ENCODE measurements at places on chromosomes 7 and 10.

GRCh38 chr7:158420591-158421340 lies 166.9 kb downstream of the PTPRN2 start:
- DNase-seq = no peak

GRCh38 chr7:28083164-28083997 lies 97.2 kb downstream of the JAZF1 start:
- no peak for DNase-seq

- DNase-seq = no peak
These were observed 1.1 kb upstream of the EIF4H start for GRCh38 chr7:74173074-74173473.

- no peak for DNase-seq
These were observed 72.8 kb downstream of the FGFR2 start for GRCh38 chr10:121525251-121526134.

GRCh38 chr7:881441-882234 lies 5.3 kb downstream of the GET4 start:
- no peak for DNase-seq

- DNase-seq = no peak
These were observed 104.9 kb upstream of the ACBD5 start for GRCh38 chr10:27345455-27345920.

DNA sequence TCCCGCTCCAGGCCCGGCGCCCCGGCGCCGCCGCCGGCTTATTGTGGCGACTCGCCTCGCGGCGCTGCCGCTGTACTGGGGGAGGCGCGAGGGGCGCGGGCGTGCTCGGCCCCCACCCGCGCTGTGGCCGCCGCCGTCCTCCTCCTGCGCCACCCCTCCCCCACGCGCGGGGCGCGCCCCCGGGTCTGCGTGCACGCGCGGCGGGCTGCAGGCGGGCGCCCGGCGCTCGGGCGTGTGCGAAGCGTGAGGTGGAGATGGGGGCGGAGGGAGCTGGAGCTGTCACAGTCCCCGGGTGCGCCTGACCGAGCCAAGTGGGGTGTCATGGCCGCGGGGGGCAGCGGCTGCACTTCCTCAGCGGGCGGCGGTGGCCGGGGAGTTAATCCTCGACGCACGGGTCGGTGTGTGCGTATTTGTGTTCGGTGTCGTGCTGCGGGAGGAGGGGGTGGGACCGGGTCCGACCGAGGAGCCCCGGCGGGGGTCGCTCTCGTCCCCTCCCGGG lies 672 bp downstream of the LCOR start:
- peak; percentile 77 for DNase-seq

- no peak for DNase-seq
These were observed 16.7 kb upstream of the ZNF862 start for GRCh38 chr7:149821191-149822148.

- DNase-seq = no peak
These were observed 11.6 kb downstream of the TCF7L2 start for GRCh38 chr10:112961609-112962008.

DNA sequence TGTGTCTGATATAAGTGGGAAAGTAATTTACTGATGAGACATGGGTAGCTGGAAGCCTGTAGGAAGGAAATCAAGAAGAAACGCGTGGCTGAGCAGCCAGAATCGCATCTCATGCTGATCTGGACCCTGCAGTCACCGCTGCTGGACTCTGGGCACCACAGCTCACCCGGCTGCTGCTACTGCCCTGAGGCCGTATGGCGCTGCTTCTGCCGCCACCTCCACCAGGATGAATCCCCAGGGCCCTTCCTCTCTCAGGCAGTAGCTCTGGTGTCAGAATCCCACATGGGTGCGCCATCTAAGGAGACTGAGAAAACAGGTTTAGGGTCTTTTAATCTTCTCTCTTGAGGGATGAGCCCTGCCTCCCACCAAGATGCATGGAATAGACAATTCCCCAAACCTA lies 70.3 kb upstream of the AGK start:
- no peak for DNase-seq

DNA sequence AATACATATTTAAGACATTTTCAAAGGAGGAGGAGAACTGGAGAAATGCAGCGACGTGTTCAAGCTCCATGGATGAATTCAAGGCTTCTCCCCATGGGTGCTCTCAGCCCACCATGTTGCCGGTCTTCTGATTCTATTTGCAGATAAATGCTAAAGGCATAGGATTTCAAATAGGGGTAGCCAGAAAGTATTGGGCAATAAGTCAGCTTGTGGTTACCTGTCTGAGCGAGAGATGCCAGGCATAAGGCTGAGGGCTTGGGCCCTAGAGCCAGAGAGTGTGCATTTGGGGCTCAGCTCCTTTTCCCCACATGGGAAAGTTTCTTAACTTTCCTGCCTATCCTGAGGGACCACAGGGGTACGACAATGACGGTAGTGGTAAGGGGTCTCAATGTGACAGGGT lies 180.0 kb downstream of the PARD3 start:
- DNase-seq = no peak

DNA sequence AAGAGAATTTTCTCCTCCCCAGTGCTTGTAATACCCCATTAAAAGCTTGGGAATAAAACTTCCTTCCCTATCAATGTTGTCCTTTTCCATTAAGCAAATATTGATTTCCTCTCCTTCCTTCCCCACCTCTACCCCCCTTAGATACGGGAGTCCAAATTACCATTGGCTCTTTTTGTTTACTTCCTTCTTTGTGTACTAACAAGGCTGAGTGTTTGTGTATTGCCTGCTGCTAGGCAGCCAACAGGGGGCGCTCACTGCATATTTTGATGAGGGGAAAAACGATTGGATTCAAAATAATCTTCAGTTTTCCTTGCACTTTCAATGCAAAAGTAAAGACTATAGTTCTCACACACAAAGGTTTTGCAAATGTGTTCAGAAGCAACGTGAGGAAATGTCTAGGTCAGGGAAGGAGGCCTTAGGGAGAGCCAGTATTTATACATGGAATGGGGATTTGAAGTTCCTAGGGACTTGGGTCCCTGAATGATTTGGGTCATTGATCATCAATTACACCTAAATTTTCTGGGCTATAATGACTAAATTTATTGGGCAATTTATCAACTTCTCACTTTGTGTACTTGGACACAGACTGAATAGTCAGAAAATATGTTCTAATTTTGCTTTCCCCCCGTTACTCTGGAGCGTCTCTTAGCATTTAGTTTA lies 23.6 kb upstream of the VPS41 start:
- peak; percentile 7 for DNase-seq

GRCh38 chr7:149013876-149014275 lies 14.4 kb downstream of the PDIA4 start:
- no peak for DNase-seq

GRCh38 chr7:124790645-124791044 lies 25.1 kb upstream of the GPR37 start:
- DNase-seq = no peak

- DNase-seq = no peak
These were observed 57.3 kb upstream of the BTBD16 start for GRCh38 chr10:122213766-122214165.

DNA sequence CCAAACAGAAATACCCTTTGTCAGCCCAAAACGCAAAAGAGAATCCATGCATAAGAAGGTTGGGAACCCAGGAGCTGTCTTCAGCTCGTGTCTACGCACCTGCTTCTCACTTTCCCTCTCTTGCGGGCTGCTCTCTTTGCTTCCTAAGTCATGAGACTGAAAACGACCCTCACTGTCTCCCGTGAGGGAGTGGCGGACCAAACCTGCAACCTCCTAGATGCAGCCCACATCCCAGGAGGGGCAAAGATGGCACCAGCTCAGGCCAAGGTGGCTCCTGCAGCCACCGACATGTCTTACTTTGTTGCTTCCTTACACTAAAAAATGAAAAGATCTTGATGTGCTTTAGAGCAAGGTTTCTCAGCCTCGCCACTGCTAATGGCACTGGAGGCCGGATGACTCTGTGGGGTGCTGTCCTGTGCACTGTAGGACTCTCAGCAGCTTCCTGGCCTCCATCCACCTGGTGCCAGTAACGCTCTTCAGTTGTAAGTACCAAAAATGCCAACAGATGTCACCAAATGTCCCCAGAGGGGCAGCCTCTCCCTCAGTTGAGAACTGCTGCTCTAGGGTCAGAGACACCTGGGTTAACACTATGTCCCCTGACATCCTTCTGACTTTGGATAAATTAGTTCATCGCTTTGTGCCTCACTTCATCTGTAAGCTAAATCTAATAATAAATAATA lies 179.8 kb upstream of the PFKP start:
- no peak for DNase-seq

GRCh38 chr10:79904671-79905321 lies 44.1 kb downstream of the SFTPD start:
- peak; percentile 35 for DNase-seq

DNA sequence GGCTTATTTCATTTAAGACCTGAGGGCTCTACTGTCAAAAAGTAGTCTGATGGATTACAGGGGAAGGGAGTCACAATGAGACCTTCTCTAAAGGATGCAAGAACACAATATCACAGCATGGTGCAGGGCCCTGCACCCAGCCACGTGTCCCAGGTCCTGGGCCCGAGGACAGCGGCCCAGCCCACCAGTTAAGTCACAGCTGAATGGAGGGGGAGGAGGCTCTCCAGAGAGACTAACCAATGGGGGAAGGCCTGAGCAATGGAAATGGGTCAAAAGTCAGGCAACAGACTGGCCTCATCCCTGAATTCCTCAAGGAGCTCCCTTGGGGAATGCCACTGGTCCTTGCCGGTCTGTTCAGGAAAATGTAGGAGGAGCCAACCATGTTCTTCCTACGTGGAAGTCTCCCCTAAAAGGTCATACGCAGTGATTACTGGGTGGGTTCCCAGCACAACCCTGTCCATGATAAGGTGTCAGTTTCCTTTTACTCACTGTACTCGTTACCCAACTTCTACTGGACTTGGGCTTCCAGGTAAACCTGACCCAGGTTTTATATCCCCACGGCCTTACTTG lies 28.3 kb downstream of the CCDC3 start:
- DNase-seq = no peak

DNA sequence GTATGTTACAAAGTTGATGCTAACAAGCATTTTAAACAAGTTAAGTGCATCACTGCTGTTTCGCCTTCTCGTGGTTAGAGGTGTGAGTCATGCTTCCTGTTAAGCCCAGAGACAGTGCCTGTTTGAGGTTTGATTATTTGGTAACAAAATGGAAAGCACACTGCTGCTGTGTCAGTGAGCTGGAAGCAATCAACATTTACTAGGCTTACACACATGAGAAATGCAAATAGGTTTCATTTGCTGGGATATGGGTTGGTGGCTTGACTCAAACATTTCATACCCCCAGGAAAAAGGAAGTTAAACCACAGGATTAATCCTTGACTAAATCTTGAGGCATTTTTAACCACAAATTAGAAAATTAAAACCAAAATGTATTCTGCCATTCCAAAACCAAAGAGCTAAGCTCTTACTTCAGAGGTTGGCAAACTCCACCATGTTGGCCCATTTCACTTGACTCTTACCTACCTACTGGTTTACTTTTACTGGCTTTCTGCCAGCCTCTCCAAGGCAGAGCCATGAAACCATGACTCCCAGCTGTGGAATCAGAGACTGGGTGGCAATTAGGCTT lies 139.2 kb downstream of the ETV1 start:
- no peak for DNase-seq

DNA sequence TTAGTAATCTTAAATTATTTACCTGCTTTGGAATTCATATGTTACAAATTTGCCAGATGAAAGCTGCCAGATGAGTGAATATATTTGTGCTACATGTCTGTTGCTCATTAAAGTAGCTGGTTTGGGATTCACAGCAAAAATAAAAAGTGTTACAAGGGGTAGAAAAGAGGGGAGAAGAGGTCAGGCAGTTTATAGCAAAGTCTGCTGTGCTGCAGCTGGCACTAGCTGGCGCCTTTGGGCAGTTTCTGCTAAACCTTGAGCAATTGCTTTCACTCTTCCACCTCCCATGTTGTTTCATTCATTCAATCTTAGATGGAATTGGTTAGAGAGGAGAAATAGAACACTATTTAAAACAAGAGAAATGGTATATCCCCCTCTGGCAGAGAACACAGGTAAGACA lies 404.1 kb upstream of the LRGUK start:
- no peak for DNase-seq

DNA sequence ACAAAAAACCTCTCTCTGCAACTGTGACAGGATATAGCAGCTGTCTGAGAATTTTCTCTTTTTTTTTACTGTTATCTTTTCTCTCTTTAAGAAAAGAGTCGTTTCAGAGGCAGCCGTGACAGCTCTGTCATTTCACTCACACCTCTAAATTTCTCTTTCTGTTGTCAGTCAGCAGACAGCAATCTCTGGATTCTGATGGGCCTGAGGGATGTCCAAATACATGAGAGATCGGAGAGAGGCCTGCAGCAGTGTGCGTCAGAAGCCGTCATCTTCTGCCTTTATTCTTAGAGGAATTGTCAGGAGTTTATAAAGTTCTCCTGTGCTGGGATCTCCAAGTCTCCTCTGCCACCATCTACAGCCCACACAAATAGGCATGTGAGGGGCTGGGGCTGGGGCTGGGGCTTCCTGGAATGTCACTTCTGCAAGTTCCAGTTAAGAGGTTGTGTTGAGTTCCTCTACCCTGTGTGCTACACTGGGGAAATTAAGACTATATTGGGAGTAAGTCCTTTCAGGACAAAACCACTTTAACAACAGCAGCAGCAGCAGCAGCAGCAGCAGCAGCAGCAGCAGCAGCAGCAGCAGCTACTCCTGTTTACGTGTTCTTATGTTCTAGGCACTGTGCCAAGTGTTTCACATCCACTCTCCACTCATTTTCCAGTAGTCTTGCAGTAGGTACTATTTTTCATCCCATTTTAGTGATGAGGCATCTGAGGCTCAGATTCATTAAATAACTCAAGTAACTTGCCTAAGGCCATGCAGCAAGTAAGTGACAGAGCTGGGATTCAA lies 541.3 kb downstream of the LRMDA start:
- DNase-seq = no peak

DNA sequence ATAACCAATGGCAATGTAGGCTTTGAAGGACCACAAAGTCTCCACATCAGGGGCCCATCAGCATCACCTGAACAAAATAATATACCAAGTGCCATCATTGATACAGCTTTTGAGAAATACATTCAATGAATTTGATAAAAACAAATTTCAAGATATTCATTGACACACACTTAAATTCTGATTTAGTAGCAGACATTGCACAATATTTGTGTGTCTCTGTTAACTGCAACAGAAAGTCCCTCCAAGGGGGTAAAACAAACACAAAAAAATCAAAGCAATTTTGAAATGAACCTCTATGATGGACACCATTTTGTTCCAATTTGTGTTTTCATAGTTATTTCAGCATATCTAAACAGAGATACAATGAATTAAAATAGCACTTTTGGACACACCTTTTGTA lies 86.8 kb upstream of the RSU1 start:
- no peak for DNase-seq

GRCh38 chr7:137366995-137367394 lies 23.5 kb upstream of the PTN start:
- no peak for DNase-seq

- peak; percentile 47 for DNase-seq
These were observed at the start of gene NDUFB2 for GRCh38 chr7:140696680-140697446. Gene NDUFB2, plus strand, starts transcription at chr7:140696708. Its CDS starts 37 bp downstream, at chr7:140696745.

GRCh38 chr10:58299580-58299979 lies 30.6 kb downstream of the CISD1 start:
- DNase-seq = peak; percentile 22

DNA sequence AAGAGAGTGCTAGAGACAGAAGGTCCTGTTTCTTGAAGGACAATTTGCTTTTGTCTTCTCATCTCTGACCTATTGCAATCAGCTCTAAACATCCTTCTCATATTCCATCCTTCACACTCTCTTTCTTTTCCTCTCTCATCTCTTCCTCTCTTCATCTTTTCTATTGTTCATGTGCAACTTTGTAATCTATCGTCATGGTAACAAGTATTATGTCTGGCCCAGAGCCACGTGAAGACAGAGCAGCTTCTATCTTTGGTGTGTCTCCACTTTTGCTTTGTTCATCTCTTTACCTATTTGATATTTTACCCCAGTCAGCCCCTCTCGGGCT lies 104.9 kb upstream of the ABCB5 start:
- DNase-seq = no peak
